ENCODE measurements at places on chromosomes 3 and 15. TPM values are rescaled to one million over a fixed set of nuclear protein-coding genes. Genes with fewer than 3 reads are reported as not detected.

- no peaks in the 10 kb centered on the region for H3K27me3 ChIP-seq
- no peaks in the 10 kb centered on the region for H3K36me3 ChIP-seq
- no peak overlapping the region for H3K27ac ChIP-seq
- DNase-seq: no peak
- H3K4me1 ChIP-seq: peaks cover 29% of the 10 kb centered on the region
- H3K4me3 ChIP-seq: no peak overlapping the region
Observed at GRCh38 chr3:52085681-52086282, 29.4 kb upstream of the DUSP7 start.

DNA sequence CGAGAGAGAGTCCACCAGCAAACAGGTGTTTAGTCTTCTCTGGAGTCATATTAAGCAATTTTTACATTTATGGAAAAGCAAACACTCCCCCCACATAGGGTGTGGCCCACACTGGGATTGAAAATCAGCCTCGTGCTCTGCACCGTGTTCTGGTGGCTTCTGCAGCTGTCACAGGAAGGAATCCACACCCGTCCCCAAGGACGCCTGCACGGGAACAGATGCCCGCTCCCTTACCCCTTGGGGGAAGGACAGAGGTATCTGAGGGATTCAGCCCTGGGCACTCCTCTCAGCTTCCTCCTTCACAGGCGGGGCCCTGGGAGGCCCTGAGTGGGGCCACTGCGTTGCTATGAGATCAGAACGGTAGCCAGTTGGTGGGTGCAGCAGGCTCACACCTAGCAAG lies 27.8 kb downstream of the LIPC start:
- H3K27me3 ChIP-seq: no peaks in the 10 kb centered on the region
- no peak for DNase-seq
- H3K27ac ChIP-seq: no peak overlapping the region

DNA sequence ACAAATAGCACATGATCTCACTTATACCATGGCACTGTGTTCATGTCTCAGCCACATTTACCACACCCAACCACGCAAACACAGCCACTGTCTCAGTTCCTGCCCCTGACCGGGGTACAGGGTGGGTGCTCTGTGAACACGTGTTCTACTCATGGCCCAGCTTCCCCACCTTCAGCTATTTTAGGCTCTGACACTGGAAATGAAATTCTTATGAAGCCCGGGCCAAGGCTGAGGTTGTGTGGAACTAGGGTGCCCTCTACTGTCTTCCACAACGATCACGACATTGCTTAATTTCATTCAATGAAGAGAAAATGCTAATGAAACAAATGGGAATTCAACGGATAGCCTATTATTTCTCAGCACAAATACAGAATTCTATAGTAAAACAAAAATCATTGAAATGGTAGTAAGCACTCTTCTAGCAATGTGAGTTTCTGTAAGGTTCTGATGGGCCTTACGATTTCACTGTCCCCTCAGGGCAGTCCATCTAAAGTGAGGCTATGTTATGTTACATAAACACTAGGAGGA lies 2.1 kb upstream of the GABRA5 start:
- H3K36me3 ChIP-seq: no peaks in the 10 kb centered on the region
- DNase-seq: peak; percentile 36
- peaks cover 16% of the 10 kb centered on the region for H3K27me3 ChIP-seq
- no peaks in the 10 kb centered on the region for H3K4me1 ChIP-seq
- no peak overlapping the region for H3K27ac ChIP-seq

DNA sequence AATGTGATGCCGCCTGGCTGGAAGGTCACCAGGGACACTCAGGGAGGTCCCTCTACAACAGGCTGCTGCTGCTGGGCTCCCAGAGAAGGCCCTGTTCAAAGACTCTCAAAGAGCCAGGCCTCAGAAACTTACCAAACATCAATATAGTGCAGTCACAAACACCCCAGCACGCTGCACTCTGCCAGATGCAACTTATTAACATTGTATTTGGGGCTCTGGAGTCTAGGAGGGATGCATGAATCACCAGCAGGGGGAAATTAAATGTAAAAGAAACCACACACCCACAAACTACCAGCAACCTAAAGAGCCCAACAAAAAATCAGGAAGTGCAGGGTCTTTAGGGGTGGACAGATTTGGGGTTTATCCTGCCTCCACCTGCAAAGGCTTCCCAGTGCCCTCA lies 74.6 kb upstream of the SPATA12 start:
- H3K27me3 ChIP-seq: peaks cover 15% of the 10 kb centered on the region
- peak; percentile 38 for DNase-seq
- no peaks in the 10 kb centered on the region for H3K36me3 ChIP-seq
- peaks cover 17% of the 10 kb centered on the region for H3K4me1 ChIP-seq

DNA sequence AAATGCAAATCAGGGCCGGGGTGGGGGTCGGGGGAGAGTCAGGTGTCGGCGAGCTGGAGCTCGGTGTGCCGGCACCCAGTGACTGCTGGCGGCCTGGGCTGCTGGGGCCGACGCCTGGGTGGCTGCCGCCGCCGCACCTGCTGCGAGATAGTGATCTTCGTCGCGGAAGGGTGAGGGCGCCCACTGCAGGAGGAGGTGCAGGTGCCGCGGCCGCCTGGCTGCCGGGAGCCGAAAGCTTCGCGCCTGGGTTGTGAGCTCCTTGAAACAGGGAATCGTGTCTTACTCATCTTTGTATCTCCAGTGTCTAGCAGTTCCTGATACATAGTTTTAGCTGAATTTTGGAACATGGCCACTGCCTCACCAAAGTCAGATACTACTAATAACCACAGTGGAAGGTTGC lies 64.0 kb upstream of the CPOX start:
- H3K27me3 ChIP-seq: peaks cover 15% of the 10 kb centered on the region
- H3K4me3 ChIP-seq: no peak overlapping the region
- no peak for DNase-seq
- no peaks in the 10 kb centered on the region for H3K36me3 ChIP-seq
- no peaks in the 10 kb centered on the region for H3K4me1 ChIP-seq
- no peak overlapping the region for H3K27ac ChIP-seq

DNA sequence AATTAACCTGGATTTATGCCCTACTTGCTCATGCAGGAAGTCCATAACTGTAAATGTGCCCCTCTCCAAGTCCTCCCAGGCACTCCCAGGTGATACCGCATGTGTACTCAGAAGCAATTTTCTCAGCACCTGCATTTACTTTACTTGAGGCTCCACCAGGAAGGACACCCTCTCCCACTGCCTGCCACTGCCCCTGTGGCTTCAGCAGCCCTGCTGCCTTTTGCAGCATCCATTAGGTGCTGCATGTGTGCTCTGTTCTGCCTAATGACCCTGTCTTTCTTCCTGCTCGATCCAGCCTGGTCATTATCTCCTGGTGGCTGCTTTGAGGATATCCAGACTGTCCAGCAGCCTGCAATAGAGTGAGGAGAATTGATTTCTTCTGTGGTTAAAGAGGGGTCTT lies 107.6 kb upstream of the SEMA6D start:
- no peaks in the 10 kb centered on the region for H3K27me3 ChIP-seq
- no peak overlapping the region for H3K4me3 ChIP-seq
- no peak overlapping the region for H3K27ac ChIP-seq

DNA sequence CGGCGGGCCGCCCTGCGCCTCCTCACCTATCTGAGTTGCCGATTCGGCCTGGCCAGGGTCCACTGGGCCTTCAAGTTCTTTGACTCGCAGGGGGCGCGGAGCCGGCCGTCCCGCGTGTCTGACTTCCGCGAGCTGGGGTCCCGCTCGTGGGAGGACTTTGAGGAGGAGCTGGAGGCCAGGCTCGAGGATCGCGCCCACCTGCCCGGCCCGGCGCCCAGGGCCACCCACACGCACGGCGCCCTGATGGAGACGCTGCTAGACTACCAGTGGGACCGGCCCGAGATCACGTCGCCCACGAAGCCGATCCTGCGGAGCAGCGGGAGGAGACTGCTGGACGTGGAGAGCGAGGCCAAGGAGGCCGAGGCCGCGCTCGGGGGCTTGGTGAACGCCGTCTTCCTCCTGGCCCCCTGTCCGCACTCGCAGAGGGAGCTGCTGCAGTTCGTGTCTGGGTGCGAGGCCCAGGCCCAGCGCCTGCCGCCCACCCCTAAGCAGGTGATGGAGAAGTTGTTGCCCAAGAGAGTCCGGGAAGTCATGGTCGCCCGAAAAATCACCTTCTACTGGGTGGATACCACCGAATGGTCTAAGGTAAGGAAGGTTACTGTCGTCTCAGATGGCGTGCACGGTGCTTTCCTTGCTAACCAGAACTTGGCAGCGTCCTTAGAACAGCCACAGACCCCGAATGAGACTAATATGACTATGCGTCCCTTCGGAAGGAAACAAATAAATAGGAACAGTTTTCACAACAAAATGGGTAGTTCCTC lies 567 bp downstream of the TICRR start:
- H3K4me1 ChIP-seq: peaks cover 3% of the 10 kb centered on the region
- peak overlapping the region; percentile 67 for H3K27ac ChIP-seq
- peak; percentile 4 for DNase-seq
- H3K27me3 ChIP-seq: peaks cover 6% of the 10 kb centered on the region
- H3K36me3 ChIP-seq: no peaks in the 10 kb centered on the region

DNA sequence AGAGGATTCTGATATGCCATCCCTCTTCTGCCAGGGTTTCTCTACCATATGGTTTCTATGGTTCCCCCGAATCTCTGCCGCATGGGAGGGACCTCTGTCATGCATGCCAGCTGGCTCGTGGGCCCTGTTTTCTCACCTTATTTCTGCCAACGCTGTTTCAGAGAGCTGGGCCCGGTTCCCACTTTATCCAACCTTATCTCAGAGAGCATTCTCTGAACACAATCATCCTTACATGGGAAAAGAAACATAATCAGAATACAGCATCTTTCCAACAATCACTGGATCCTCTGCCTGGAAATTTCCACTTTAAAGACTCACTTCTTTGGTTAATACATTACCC lies 234.5 kb upstream of the ZBTB20 start:
- H3K27me3 ChIP-seq: no peaks in the 10 kb centered on the region
- H3K27ac ChIP-seq: no peak overlapping the region
- H3K4me1 ChIP-seq: peaks cover 2% of the 10 kb centered on the region

- peak; percentile 100 for DNase-seq
- H3K27ac ChIP-seq: peak overlapping the region; percentile 92
- no peaks in the 10 kb centered on the region for H3K27me3 ChIP-seq
- H3K4me3 ChIP-seq: peak overlapping the region; percentile 5
- no peaks in the 10 kb centered on the region for H3K36me3 ChIP-seq
- peaks cover 24% of the 10 kb centered on the region for H3K4me1 ChIP-seq
Observed at GRCh38 chr15:99476413-99477222, 89.2 kb upstream of the MEF2A start.

DNA sequence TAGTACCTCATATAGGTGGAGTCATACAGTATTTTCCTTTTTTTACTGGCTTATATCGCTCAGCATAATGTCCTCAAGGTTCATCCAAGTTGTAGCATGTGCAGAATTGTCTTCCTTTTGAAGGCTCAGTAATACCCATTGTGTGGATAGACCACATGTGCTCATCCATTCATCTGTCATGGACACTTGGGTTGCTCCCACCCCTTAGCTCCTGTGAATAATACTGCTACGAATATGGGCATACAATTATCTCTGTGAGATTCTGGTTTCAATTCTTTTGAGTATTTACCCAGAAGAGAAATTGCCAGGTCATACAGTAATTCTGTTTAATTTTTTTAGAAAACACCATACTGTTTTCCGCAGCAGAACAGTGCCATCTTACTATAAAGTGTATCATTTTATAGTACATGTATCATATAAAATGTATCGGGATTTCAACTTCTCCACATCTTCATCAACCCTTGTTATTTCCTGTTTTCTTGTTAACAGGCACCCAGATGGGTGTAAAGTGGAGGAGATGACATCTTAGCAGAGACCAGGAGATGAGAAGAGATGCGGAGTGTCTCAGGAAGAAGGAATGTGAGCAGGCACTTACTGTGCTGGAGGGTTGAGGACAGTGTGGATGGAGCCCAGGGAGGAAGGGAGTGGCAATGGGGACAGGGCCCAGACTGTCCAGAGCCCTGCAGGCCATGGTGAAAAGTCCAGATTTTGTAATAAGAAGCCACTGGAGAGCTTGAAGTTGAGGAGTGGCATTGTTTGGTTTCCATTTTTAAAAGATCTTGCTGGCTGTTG lies 27.0 kb upstream of the PRR23E start:
- H3K27me3 ChIP-seq: peaks cover 5% of the 10 kb centered on the region
- no peak for DNase-seq
- no peaks in the 10 kb centered on the region for H3K4me1 ChIP-seq
- H3K27ac ChIP-seq: no peak overlapping the region
- H3K4me3 ChIP-seq: no peak overlapping the region

C15orf39 gene
- 1.3 TPM for total RNA-seq

DNA sequence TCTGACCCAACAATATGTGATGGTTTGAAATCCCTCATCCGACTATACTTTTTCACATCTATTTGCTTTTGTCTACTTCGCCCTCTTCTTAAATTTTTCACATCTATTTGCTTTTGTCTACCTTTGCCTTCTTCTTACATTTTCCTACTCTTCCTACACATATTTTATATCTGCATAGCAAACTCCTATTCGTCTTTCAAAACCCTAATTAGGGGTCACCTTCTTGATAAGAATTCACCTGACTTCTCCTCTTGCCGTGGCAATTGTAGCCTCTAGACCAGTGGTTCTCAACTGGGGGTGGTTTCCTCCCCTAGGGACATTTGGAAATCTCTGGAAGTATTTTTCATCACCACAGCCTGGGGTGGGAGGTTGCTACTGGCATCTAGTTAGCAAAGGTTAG lies 607.4 kb downstream of the NTRK3 start:
- no peaks in the 10 kb centered on the region for H3K4me1 ChIP-seq
- no peak overlapping the region for H3K27ac ChIP-seq
- H3K4me3 ChIP-seq: no peak overlapping the region
- DNase-seq: no peak
- no peaks in the 10 kb centered on the region for H3K27me3 ChIP-seq

DNA sequence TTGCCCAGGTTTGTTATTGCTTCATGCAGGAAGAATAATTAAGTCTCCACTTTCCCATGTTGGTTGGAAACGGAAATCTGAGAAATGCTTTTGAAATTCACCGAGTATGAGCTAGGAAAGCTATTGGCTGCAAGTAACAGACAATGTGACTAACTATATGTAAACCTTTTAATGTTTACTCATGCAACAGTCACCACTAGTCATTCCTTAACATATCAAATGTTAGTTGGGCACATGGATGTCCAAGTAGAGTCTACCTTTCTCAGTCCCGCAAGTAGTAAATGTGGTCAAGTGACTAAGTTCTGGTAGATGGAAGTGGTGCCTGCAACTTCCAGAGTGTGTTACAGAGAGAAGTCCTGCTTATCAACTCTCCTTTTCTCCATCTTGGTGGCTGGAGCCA lies 52.5 kb downstream of the KLF15 start:
- peak overlapping the region; percentile 65 for H3K27ac ChIP-seq
- H3K36me3 ChIP-seq: no peaks in the 10 kb centered on the region
- H3K27me3 ChIP-seq: no peaks in the 10 kb centered on the region
- H3K4me3 ChIP-seq: no peak overlapping the region
- peak; percentile 84 for DNase-seq

DNA sequence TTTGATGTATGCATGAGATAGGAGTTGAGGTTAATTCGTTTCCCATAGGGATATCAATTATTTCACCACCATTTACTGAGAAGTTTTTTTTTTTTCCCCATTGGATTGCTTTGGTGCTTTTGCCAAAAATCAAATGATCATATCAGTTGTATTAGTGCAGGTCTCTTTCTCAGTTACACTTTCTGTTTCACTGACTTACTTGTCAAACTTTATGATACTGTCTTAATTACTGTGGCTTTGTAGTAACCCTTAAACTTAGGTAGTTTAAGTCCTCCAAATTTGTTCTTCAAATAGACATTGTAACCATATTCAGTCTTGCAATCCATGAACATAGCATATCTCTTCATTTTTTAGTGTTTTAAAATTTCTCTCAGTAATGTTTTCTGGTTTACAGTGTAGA lies 259.9 kb upstream of the SLCO3A1 start:
- H3K4me1 ChIP-seq: no peaks in the 10 kb centered on the region
- H3K4me3 ChIP-seq: no peak overlapping the region
- no peaks in the 10 kb centered on the region for H3K27me3 ChIP-seq
